Right ventricle myocardium superior (tissue), 1 donor: ENCODE measurements at places on chromosomes 7 and 10.
A peak's percentile ranks its signal among the peaks of the same experiment; 100 is the strongest.

DNA sequence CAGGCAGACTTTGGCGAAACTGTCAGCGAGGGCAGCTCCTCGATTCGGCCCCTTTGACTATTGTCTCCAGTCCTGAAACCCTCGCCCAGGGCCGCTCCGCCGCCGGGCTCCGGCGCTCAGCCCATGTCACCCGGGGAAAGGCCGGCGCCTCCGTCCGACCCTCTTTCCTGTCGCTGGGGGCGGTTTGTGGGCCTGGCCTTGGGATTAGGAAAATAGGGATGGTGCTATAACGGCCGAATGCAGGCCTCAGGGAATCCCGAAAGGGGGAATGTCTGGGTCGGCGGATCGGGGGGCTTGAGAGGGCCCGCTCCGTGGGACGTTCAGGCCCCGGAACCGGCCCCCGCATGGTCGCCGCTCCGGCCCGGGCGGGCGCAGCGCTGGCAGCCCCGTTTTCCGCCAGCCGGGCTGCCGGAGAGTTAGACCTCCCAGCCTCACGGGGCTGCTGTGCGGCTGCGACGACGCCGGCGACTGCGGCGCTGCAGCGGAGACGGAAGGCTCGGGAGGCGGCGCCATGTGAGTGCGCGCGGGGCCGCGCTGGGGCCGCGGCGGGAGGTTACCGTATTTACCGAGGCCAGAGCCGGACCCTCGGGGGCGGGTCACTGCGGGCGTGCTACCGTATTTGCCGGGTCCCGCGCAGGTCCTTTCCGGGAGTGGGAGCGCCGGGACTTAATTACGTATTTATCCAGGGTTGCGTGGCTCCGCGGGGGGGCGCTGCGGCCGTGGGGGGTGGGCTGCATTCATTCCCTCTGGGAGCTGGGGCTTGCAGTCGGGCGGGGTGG is 25.9 kb downstream of the ZNF775 start:
- peak; percentile 94 for DNase-seq

DNA sequence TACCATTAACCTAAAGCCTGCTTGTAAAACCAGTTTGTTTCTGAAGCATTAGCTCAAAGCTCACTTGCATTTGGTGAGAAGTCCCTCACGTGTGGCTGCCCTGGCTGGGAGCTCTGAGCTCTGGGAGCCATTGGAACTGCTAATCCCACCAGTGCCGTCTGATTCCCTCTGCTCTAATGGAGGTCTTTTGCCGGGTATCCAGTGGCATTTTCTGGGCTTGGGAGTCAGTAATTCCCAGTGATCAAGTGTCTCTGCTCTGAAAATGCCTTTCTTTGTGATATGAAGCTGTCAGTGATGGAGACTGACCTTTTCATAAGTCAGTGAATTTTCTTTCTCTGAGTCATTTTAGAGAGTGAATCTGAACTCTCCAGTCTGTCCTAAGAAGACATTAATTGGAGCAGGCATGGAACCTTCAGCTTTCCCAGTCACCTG is 36.9 kb upstream of the FAM20C start:
- DNase-seq = no peak

- no peak for DNase-seq
These were observed 280 bp downstream of the DNAAF5 start for GRCh38 chr7:726854-727103.

DNA sequence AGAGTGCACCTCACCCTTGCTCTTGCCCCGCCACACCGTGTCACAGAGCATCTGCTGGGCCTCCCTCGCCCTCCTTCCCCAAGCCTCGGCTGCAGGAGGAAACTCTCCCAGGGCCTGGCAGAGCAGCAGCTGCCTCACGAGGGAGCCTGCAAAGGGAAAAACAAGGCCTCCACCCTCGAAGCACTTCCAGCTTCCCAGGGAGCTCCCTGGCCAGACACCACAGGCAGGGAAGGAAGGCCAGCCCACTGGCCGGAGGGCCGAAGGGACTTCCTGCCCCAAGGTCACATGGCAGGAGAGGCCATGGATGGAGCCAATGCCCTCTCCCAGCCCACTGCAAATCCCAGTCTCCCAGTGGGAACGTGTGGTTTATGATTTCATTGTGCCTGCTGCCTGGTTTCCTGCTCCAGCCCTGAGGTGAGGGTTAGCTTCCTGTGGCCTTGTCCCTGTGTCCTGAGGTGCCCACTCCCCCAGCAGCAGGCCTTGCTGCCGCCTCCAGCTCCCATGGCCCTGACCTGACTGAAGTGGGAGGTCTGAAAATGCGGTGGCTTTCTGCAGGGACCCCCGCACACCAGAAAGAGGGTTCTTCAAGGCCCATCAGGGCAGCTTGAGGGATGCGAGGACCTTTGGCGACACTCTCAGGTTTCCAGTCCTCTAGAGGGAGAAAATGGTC is 100.5 kb upstream of the PPIF start:
- DNase-seq = peak; percentile 88

DNA sequence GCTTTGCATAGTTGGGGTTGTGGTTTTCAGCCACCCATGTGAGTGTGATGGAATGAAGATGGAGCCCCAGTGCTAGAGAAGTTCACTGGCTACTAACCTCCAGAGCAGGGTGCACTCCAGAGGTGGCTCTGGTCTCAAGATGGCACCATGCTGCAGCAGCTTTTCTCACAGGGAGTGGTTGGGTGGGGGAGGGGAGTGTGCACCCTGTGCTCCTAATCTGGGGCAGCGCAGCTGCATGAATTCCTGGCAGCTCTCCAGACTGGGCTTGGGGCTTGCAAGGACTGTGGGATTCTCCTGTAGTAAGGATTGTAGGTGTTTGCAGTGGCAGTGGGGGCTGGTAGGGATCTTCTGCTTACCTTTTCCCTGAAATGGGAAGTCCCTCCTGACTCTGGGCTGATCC is 23.7 kb downstream of the PHTF2 start:
- DNase-seq = no peak

- no peak for DNase-seq
These were observed 37.4 kb upstream of the YAE1 start for GRCh38 chr7:39528849-39529248.

DNA sequence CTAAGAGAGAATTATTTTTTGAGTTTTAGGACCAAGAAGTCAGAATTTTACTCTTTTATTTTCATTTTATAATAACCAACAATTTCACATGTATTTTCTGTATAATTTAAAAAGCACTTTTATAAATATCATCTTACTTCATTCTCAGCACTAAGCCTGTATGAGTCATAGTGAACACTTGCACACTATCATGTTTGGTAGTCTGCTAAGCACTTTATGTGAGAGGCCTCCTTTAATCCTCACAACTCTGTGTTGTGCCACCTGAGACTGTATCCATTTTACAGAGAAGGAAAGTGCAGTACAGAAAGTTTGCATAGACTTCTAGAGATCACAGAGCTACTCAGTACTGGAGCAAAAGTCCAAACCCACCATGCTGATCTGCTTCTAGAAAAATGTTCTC is 939.6 kb downstream of the NRG3 start:
- no peak for DNase-seq

DNA sequence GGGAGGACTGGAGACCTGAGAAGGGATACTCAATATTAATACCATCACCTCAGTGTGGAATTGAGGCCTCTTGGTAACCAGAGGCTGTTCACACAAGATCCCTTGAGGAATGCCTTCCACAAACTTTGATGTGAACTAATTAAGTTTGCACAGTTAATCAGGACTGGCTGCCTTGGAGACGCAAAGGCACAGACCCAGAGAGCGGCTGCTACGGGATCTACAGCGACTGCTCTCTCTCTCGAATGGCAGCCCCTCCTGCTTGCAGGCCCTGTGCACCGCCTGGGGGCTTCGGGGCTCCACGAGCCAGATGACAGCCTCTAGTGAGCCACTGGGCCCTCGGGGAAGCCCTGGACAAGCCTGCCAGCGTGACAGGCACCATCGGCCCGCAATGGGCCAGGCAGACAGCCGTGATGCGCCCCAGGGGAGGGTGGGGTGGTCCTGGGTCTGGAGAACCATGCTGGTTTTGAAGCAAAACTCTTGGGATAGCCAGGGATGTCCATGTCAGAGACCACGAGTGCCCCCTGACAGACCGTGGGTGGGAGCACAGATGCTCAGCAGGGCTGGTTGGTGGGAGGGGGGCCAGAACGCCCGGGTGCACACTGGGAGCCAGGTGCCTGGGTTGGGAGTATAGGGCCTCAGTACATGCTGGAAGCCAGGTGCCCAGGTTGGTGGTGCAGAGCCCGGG is 195.6 kb downstream of the ELFN1 start:
- no peak for DNase-seq

GRCh38 chr10:119341459-119342301 is 134.3 kb downstream of the GRK5 start:
- peak; percentile 89 for DNase-seq

DNA sequence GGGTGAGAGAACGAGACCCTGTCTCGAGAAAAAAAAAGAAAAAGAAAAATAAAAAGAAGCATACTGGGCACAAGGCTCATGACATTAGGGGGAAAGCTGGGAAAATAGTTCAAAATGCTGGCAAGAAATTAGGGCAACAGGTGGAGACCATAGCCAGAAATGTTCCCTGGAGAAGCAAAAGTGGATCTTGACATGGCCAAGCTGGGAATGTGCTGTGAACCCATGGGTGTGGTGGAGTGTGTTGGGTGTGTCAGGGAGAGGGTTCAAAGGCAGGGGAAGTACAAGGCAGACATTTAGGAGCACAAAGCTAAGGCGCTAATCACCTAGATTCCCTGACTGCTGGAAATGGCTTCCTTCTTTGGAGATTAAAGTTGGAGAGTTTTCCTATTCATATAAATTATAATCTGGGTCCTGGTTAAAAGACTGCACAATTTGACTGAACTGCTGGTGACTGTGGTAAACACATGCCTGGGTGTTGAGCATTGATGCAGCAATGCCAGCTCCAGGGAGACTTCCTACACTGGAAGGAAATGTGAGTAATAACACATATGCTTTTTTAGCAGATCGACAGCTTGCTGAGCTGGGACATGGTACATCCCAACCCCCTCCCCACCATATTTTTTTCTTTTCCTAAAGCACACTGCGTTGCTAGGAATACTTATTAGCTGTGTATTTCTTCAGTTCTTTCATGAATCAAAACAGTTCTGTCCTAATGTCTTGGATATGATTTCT is 70.1 kb upstream of the ARHGAP21 start:
- no peak for DNase-seq

- DNase-seq = no peak
These were observed 150.3 kb downstream of the PLXNA4 start for GRCh38 chr7:132425942-132426341.
